Heart left ventricle (tissue), 16 donors: ENCODE measurements at places on chromosomes 1 and 21.
A peak's percentile ranks its signal among the peaks of the same experiment; 100 is the strongest.

GRCh38 chr1:52296345-52296744 is 69.7 kb downstream of the CC2D1B start:
- peaks cover 15% of the 10 kb centered on the region for H3K36me3 ChIP-seq
- DNase-seq: no peak
- H3K27ac ChIP-seq: no peak overlapping the region
- H3K27me3 ChIP-seq: no peaks in the 10 kb centered on the region
- H3K4me3 ChIP-seq: no peak overlapping the region

- no peaks in the 10 kb centered on the region for H3K27me3 ChIP-seq
- no peak within 1 kb of the TSS for H3K27ac ChIP-seq
- no peak for DNase-seq
Measured at GRCh38 chr1:196887515-196888239, at the start of gene CFHR4. CFHR4 (plus strand) TSS chr1:196888052; CDS start chr1:196888151, 99 bp downstream.

- H3K27me3 ChIP-seq: no peaks in the 10 kb centered on the region
- no peaks in the 10 kb centered on the region for H3K36me3 ChIP-seq
- H3K27ac ChIP-seq: no peak overlapping the region
- no peaks in the 10 kb centered on the region for H3K4me1 ChIP-seq
- no peak overlapping the region for H3K4me3 ChIP-seq
Measured at GRCh38 chr1:204589409-204590038, 73.3 kb downstream of the MDM4 start.

GRCh38 chr1:85153149-85153891 is 47.5 kb downstream of the SYDE2 start:
- H3K4me1 ChIP-seq: no peaks in the 10 kb centered on the region
- H3K27ac ChIP-seq: no peak overlapping the region
- H3K4me3 ChIP-seq: no peak overlapping the region
- H3K27me3 ChIP-seq: no peaks in the 10 kb centered on the region

- no peak for DNase-seq
- H3K36me3 ChIP-seq: no peaks in the 10 kb centered on the region
- H3K27ac ChIP-seq: no peak within 1 kb of the TSS
- peak within 1 kb of the TSS; percentile 59 for H3K4me3 ChIP-seq
- H3K27me3 ChIP-seq: peaks cover 18% of the 10 kb centered on the region
Measured at GRCh38 chr1:241356519-241357365, at the start of gene RGS7. RGS7 (minus strand) TSS chr1:241357205.

DNA sequence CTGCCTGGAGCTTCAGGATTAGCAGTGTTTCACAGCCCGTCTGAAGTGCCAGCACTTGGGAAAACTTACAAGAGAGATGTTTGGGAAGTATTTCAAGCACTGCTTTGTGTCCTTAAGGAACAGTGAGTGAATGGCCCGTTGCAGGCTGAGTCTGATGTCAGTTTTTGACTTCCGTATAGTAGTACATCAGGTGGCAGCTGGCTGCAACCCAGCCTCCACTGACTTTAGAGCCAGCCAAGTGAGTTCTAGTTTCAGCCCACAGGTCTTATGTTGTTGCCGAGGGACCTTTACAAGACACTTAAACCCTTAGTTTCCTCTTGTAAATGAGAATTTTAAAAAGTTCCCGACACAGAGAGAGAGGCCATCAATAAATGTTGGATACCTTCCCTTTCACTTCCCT is 35.0 kb downstream of the UCK2 start:
- H3K36me3 ChIP-seq: no peaks in the 10 kb centered on the region
- H3K4me1 ChIP-seq: peaks cover 26% of the 10 kb centered on the region
- no peak overlapping the region for H3K4me3 ChIP-seq

DNA sequence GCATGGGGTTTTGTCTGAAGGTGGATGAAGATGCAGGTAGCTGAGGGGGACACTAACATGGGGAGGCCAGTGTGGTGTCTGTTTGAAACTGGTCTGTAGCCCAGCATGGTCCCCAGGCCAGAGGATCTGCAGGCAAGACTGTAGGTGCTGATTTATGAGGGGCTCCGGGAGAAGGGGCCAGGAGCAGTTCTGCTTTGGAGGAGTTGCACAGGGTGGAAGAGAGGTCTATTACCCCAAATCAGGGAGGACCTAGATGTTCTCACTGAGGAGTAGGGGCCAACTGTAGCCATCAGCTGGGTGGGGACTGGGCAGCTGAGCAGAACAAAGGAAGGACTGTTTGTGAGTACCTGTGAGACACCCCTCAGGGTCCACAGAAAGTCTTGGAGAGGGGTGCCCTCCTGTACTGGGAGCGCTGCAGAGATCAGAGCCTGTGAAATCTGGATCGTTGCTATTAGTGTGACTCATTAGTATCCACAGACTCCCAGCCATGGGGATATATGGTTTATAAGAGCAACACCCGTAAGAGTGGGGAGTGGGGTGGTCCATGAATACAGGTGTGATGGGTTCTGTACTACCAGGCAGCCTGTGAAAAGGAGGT is 64.3 kb upstream of the IRF2BP2 start:
- no peak overlapping the region for H3K27ac ChIP-seq
- no peak overlapping the region for H3K4me3 ChIP-seq
- H3K27me3 ChIP-seq: no peaks in the 10 kb centered on the region
- H3K36me3 ChIP-seq: no peaks in the 10 kb centered on the region

GRCh38 chr1:81670286-81670685 is 130.4 kb upstream of the ADGRL2 start:
- peak; percentile 79 for DNase-seq
- H3K4me3 ChIP-seq: no peak overlapping the region
- no peak overlapping the region for H3K27ac ChIP-seq
- peaks cover 20% of the 10 kb centered on the region for H3K4me1 ChIP-seq
- no peaks in the 10 kb centered on the region for H3K27me3 ChIP-seq
- H3K36me3 ChIP-seq: no peaks in the 10 kb centered on the region

DNA sequence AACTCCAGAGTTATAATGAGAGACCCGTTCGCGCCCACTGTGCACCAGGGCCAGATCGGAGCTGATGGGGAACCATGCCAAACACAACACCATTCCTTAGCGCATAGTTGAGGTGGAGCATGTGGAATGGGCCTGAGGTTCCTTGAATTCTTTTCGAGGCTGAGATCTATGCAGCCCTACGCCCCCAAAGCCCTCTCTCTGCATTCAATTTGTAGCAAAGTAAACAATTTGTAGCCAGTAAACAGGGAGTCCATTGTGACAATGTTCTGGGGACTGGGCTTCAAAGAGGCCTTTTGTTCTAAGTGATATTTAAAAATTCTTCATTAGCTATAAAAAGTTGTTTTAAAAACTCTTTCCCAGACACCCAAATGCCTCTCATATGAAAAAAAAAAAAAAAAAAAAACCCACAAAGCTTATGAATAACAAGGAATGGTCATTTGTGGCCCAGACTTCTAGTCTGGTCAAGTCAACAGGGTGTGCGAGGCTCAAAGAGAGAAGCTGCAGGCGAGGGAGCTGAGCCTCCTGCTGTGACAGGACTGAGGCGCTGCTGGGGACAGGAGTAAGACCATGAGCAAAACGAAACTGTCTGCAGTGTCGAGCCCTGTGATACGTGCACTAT is 30.6 kb upstream of the KCNE2 start:
- no peaks in the 10 kb centered on the region for H3K36me3 ChIP-seq
- H3K27me3 ChIP-seq: no peaks in the 10 kb centered on the region
- H3K27ac ChIP-seq: no peak overlapping the region
- H3K4me1 ChIP-seq: peaks cover 6% of the 10 kb centered on the region
- no peak overlapping the region for H3K4me3 ChIP-seq
- no peak for DNase-seq

DNA sequence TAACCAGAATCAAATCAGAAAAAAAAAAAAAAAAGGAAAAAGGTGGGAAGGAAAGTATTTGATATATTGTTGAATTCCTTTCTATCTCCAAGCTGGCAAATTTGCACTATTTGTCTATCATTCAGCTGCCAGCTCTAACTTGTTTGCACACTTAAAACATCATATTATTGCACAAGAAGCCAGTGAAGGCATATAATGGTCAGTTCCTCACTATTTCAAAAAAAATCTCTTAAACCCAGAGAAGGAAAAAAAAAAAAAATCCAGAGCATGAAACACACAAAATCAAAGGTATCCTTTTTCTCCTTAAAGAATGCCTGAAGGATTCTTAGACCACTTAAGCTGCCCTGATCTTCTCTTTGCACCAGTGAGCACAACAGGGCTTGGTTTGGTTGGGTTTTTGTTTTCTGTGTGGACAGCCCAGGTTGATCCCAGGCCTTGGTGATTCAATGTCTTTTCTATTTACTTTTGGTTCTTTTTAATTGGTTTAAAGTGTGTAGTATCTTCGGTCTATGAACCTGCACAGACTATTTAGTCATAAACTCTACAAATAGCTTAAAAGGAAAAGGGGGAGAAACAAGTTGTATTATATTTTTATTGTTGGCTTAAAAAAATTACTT is 40.2 kb downstream of the DUSP10 start:
- DNase-seq: no peak
- no peaks in the 10 kb centered on the region for H3K27me3 ChIP-seq
- no peak overlapping the region for H3K27ac ChIP-seq
- peaks cover 20% of the 10 kb centered on the region for H3K36me3 ChIP-seq
- H3K4me3 ChIP-seq: no peak overlapping the region
- no peaks in the 10 kb centered on the region for H3K4me1 ChIP-seq

DNA sequence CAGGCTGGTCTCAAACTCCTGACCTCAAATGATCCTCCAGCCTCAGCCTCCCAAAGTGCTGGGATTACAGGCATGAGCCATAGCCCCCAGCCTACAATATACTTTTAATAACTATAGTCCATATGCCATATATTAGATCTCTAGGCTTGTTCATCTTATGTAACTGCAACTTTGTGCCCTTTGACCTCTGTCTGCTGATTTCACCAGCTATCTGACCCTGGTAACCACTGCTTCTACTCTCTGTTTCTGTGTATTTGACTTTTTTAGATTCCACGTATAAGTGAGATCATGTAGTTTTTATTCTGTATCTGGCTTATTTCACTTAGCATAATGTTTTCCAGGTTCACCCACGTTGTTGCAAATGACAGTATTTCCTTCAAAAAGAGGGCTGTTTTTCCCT is 25.5 kb downstream of the STUM start:
- DNase-seq: no peak
- H3K4me3 ChIP-seq: no peak overlapping the region
- no peaks in the 10 kb centered on the region for H3K36me3 ChIP-seq
- no peaks in the 10 kb centered on the region for H3K4me1 ChIP-seq

- no peaks in the 10 kb centered on the region for H3K27me3 ChIP-seq
- H3K27ac ChIP-seq: peak overlapping the region; percentile 96
- peak overlapping the region; percentile 95 for H3K4me3 ChIP-seq
- H3K4me1 ChIP-seq: peaks cover 51% of the 10 kb centered on the region
Measured at GRCh38 chr1:202958544-202959275, 598 bp upstream of the ADIPOR1 start.

DNA sequence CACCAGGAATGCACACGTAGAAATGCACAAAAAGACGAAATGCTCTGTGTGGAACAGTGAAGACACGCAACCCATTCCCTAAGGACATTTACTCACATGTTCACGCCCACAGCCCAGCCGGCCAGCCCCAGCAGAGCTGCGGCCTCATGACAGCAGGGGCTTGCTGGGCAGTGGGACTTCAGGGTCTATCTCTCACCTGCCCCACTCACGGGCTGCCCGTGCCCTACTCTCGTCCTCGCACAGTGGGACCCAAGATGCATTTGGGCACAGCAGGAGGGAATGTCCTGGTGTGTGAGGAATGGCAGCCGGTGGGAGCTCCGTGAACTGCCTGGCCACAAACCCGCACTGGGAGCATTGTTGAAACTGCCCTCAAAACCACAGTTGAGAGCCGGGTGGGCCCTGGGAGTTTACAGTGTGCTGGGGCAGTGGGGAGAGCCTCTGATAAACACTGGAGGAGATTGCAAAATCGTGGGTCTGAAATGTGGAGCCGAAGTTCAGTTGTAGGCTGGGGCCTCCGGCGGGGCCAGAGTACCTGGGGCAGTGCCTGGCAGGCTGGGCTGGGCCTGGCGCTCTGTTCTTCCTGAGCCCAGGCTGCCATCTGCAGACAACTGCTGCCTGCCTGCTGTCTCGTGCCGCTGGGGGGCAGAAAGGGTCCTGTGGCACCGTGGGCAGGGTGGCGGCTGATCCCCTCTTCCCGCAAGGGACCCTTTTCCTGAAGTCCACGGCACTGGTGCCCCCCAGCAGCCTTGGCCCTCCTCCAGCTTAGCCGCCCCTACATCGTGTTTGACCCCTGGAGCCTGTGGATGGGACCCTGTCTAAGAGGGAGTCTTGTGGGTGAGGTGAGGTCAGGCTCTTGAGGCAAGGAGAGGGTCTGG is 20.7 kb upstream of the POFUT2 start:
- no peaks in the 10 kb centered on the region for H3K27me3 ChIP-seq
- H3K4me1 ChIP-seq: peaks cover 27% of the 10 kb centered on the region
- no peak for DNase-seq
- H3K36me3 ChIP-seq: no peaks in the 10 kb centered on the region

GRCh38 chr1:45304311-45305081 is 22.2 kb upstream of the HPDL start:
- no peaks in the 10 kb centered on the region for H3K4me1 ChIP-seq
- peak overlapping the region; percentile 83 for H3K4me3 ChIP-seq
- no peaks in the 10 kb centered on the region for H3K36me3 ChIP-seq

- H3K4me1 ChIP-seq: no peaks in the 10 kb centered on the region
- H3K27me3 ChIP-seq: peaks cover 19% of the 10 kb centered on the region
- no peak for DNase-seq
- no peak overlapping the region for H3K27ac ChIP-seq
Measured at GRCh38 chr21:39610703-39611102, 2.0 kb upstream of the B3GALT5 start.

GRCh38 chr1:90550626-90551406 is 166.3 kb downstream of the BARHL2 start:
- H3K36me3 ChIP-seq: no peaks in the 10 kb centered on the region
- no peaks in the 10 kb centered on the region for H3K27me3 ChIP-seq
- no peak for DNase-seq
- H3K4me1 ChIP-seq: no peaks in the 10 kb centered on the region

DNA sequence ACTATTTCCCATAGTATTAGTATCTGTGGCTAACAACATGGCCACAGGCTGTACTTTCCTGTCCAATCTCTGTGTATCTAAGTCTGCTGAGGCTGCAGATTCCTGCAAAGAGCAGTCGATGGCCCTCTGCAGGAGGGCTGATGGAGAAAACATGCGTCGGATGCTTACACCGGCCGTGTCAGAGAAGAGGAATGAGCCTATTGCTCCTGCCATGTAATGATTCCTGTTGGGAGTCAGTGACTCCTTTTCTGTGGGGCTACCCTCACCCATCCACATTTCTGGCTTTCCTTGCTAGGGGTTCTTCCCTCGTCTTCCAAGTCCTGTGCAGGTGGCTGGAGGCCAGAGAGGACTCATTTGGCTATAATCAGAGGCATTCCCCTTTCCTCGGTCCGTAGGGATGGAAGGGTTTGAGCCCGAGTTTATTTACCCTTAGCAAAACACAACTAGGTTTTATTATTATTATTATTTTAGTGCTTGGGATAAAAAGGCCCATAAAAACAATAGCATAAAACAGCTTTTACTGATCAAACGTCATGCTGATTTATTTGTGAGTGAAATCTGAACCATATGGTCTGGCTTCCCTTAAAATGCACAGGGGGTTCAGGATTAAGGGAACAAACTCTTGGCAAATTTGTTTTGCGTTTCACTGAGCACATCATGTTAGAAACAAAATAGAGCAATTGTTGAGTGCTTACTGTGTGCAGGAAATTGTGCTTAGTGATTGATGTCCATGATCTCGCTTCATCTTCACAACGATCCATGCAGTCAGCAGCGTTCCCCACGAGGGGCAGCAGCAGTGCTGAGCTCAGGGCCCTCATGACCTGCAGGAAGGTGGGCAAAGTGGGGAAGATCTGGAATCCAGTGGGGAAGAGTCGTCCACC is 70.8 kb downstream of the KIF26B start:
- DNase-seq: no peak
- H3K27me3 ChIP-seq: no peaks in the 10 kb centered on the region
- no peaks in the 10 kb centered on the region for H3K4me1 ChIP-seq

GRCh38 chr1:110239441-110240430 is 29.6 kb downstream of the KCNC4 start:
- no peak for DNase-seq
- H3K36me3 ChIP-seq: no peaks in the 10 kb centered on the region
- H3K27me3 ChIP-seq: no peaks in the 10 kb centered on the region
- H3K4me3 ChIP-seq: no peak overlapping the region
- no peak overlapping the region for H3K27ac ChIP-seq
